ENCODE measurements at places on chromosomes 1 and 21.

- no peak for DNase-seq
These were observed 64.8 kb downstream of the RAP1GAP start for GRCh38 chr1:21604208-21604957.

GRCh38 chr21:39178421-39178820, 4.8 kb downstream of the PSMG1 start:
- no peak for DNase-seq

DNA sequence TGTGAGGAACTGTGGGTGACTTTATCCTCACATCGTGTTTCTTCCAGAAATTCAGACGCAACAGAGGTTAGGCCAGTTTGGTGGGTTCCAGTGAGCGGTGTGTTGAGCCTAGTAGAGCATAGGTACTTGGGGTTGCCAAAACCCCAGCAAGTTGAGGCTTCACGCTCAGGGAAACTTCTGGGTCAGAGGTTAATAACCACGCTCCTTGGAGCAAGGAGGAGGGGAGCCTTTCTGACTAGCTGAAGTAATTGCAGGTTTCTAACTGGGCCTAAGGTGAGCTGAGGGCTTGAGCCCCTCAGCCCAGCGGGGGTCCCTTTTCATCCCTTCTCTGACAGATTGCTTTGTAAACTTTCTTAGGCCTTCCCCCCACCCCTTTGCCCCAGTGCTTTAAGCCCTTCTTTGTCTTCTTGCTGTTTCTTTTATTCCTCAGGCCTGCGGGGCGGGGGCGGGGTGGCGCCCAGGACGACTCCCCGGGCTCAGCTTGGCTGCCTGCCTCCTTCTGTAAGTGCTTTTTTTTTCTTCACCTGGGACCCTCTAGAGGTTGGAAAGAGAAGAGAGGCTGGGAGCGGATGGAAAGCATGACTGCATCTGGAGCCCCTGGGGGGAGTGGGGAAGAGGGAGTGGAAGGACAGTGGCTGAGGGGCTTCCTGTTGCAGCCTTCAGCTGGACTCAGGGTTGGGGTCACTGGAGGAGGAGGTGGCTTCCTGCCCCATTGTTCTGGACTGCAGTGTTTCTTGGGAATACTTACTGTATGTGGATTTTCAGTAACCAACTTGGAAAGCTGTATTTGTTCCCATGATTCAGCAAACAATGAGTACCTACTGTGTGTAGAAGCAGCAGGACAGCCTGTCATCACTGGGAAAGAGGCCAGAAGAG, 1.3 kb upstream of the ZNF436 start:
- DNase-seq = peak; percentile 53

GRCh38 chr1:201248721-201249559, 34.4 kb upstream of the PKP1 start:
- DNase-seq = no peak

DNA sequence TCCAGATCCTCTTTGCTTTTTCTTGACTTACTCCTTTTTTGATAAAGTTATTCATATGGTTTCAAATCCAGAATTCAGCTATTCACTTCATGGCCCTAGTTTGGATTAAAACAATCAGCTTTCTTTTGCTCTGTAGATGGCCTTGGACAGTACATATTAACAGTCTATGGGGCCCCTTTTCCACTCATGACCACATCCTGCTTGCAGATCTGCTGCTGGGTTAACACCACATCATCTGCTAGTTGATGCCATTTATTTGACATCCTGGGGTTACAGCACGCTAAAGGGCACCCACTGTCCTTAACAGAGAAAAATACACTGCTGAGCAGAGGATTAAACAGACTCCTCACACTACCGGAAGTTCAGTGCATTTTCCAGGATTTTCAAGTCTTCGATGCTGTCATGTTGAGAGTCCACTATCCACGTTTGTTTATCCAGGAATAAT, 941 bp upstream of the IFI16 start:
- DNase-seq = peak; percentile 63

GRCh38 chr1:55329091-55329490, 113.9 kb upstream of the USP24 start:
- DNase-seq = no peak

- DNase-seq = peak; percentile 73
These were observed 23.7 kb downstream of the NKAIN1 start for GRCh38 chr1:31216016-31216415.

DNA sequence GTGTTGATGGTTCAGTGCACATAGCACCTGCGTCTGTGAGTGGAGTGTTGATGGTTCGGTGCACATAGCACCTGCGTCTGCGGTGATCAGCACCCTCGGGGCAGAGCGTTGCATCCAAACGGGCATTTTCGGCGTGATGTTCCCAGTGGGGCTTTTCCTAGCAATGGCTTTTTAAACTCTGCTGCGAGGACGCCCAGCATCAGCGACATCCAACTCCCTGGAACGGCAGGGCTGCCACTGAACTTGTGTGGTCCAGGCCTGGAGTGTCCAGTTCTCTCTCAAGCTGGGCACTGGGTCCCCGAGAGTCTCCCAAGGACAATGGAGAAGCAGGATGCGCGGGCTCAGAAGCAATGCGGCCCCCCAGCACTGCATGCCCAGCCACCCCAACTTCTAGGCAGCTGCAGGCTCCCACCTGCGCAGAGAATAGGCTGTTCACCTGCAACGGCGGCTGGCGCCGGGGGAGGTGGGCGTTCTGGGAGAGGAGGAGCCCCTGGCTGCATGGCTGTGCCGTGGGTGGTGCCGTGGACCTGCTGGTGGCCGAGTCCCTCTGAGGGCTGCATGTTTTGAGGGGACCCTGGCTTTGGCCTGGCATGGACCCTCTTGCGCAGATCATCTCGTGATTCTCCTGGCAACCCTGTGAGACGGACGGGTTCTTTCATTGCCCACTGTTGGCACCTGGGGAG, 10.1 kb upstream of the C1orf174 start:
- DNase-seq = no peak

GRCh38 chr1:44154049-44154448, 12.6 kb upstream of the KLF18 start:
- no peak for DNase-seq

GRCh38 chr1:244154508-244154871, 103.4 kb downstream of the ZBTB18 start:
- DNase-seq = no peak

GRCh38 chr1:90502194-90502593, 214.9 kb downstream of the BARHL2 start:
- no peak for DNase-seq

GRCh38 chr1:93427656-93428055, 20.3 kb upstream of the FNBP1L start:
- DNase-seq = no peak

GRCh38 chr1:234518876-234519275, 39.9 kb upstream of the TARBP1 start:
- no peak for DNase-seq

DNA sequence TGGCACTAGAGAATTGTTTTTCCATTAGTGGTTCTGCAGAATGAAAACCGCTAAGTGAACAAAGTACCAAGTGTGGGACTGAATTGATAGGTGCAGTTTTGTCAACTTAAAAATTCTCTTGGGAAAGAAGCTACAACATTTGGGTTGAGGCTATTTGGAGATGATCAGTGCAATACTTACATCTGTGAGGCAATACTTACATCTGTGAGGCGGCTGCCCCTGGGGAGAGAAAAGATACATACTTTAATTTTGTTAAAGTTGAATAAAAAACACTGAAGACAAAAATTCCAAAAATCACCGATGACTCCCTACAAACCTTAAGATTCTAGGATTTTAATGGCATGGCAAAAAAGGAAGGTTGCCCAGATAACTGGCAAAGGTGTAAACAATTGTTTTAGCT, 1.7 kb downstream of the CFAP410 start:
- no peak for DNase-seq

GRCh38 chr1:183733715-183734114, 71.2 kb upstream of the RGL1 start:
- DNase-seq = no peak

- DNase-seq = no peak
These were observed 112.3 kb upstream of the NFIA start for GRCh38 chr1:60969971-60970509.

GRCh38 chr21:42453986-42454570, 41.9 kb downstream of the RSPH1 start:
- DNase-seq = no peak

DNA sequence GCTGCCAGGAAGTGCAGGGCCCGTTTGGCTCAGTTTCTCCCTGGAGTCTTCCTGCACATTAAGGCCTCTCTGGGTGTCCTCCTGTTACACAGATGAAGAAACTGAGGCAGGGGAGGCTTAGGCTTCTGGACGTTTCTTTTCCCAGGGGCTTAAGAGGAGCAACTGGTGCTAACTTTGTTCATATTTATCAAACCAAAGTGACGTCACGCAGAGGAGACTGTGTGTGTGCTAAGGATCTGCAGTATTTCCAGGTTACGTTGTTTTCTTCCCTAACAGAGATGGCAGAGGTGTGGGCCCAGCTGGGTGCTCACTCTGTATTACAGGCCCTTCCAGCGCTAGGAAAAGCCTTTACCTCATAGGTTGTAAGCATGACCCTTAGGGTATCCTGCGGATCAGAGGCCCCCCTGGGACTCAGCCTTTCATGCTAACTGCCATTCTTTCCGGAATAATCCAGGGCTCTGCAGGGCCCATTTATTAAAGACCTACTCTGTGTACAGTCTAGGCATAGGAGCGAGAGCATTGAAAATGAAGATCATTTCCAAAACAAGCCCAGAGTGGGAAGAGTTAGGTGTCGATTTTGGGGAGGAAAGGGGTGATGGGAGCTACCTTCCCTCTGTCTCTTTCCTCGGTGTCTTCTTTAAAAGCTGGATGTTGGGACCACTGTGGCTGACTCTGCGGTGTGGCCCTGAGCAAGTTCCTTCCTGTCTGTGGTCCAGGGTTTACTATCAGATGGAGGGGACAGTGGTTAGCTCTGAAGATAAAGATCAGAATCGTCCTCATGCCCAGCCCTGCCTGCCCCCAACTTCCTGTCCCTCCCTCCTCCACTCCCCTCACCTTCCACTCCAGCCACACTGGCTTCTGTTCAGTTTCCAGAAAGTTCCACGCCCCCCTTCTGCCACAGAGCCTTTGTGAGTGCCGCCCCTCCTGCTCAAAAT, 4.6 kb downstream of the AGTRAP start:
- DNase-seq = peak; percentile 93

DNA sequence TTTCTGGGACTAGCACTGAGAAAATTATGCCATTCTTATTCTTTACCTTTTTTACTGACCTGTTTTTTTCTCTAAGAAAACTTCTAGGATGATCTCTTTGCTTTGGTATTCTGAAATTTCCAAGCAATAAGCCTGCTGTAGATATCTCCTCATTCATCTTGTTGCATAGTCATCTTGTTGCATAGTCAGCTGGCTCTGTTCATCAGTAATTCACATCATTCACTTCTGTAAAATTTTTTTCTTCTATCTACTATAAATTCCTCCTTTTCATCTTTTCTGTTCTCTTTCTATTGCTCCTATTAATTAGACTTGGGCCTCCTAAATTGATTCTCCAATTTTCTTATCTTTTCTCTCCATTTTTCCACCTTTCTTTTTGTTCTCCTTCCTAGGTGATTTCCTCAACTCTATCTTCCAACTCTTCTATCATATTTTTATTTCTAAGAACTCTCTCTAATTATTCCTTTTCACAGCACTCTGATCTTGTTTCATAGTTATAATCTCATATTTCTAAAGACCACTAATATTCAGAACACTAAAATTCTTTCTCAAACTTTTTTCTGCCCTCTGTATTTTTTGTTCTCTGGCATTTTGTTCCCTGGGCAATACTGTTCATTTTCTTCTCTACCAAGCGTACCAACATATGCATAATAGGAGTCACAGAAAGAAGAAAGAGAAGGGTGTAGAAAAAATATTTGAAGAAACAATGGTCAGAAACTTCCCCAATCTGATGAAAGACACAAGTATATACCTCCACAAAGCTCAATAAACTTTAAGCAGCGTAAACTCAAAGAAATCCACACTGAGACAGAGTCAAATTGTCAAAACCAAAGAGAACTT, 17.7 kb downstream of the TUT4 start:
- DNase-seq = no peak

DNA sequence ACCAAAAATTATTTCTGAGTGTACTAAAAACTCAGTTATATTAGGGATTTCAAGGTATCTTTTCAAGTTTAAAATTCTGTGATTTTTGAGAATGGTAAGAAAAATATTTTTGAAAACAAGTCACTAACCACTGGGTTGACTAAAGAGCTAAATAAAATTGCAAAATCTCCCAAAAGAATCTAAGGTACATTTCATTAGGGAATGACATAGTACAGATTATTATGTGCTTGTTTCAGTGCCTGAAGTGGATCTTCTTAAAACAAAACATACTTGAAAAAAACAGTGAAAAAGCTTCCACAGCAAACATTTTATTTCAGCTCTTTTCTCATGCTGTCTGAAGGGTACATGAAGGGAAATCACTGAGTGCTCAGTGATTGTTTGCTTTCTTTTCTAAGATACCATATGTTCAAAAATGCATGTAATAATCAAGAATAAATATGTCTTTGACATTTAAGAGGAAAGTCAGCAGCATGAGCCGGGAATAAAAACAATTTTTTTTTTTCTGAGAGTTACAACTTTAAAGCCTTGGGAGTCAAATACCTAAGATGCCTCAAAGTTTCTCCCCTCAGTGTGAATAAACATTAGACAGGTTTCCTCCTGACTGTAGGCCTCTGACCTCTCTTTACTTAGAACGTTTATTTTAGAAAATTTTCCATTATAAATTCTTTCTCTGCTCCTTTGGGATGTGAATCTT, 200.7 kb downstream of the KCNT2 start:
- DNase-seq = no peak

GRCh38 chr1:97143236-97143882, 421.8 kb downstream of the PTBP2 start:
- no peak for DNase-seq
